ENCODE measurements at places on chromosomes 7 and 10. TPM values are rescaled to one million over a fixed set of nuclear protein-coding genes. Genes with fewer than 3 reads are reported as not detected.
A peak's percentile ranks its signal among the peaks of the same experiment; 100 is the strongest.

Gene MLXIPL
- total RNA-seq, result 0.41 TPM

GRCh38 chr7:91264046-91264923, at the start of gene FZD1:
FZD1 (plus strand) TSS chr7:91264433; CDS start chr7:91264881, 448 bp downstream.
- no peaks in the 10 kb centered on the region for H3K36me3 ChIP-seq
- peak within 1 kb of the TSS; percentile 65 for H3K27ac ChIP-seq
- no peaks in the 10 kb centered on the region for H3K27me3 ChIP-seq
- peak; percentile 98 for DNase-seq
- peak within 1 kb of the TSS; percentile 85 for H3K4me3 ChIP-seq

Gene CDNF
- 2.0 TPM for total RNA-seq

Gene VDAC2
- total RNA-seq, result 338 TPM

Gene CRHR2
- total RNA-seq, result not detected

Gene CAV2
- 161 TPM for total RNA-seq

- DNase-seq, result peak; percentile 7
- no peak overlapping the region for H3K27ac ChIP-seq
- no peaks in the 10 kb centered on the region for H3K4me1 ChIP-seq
- H3K36me3 ChIP-seq, result no peaks in the 10 kb centered on the region
Measured at GRCh38 chr10:52729271-52730104, 43.1 kb downstream of the MBL2 start.

- no peak for DNase-seq
- H3K4me1 ChIP-seq, result peaks cover 18% of the 10 kb centered on the region
- no peaks in the 10 kb centered on the region for H3K36me3 ChIP-seq
- no peaks in the 10 kb centered on the region for H3K27me3 ChIP-seq
- H3K4me3 ChIP-seq, result no peak overlapping the region
- no peak overlapping the region for H3K27ac ChIP-seq
Measured at GRCh38 chr10:44564361-44564760, 179.5 kb upstream of the CXCL12 start.

DNA sequence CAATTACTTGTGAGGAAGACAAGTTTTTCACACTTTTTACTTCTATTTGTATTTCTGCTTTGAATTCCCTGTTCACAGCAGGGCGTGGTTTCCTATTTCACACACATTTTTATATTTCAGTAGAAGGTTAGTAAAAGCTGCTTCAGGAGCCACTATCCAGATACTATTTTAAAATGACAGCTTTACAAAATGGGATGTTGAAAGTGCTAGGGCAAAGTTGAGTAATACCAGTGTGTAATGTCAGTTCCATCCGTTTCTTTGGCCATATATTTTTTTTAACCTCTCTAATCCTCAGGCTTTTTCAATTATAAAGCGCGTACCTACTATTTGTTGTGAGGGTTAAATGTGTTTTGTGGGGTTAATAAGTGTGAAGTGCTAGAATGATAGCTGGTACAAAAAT, 276.6 kb downstream of the GPR158 start:
- DNase-seq, result no peak
- no peaks in the 10 kb centered on the region for H3K36me3 ChIP-seq
- no peaks in the 10 kb centered on the region for H3K4me1 ChIP-seq
- H3K27ac ChIP-seq, result no peak overlapping the region

Gene SFTPD
- 0.22 TPM for total RNA-seq

- H3K4me1 ChIP-seq, result peaks cover 4% of the 10 kb centered on the region
- no peak for DNase-seq
- no peak overlapping the region for H3K4me3 ChIP-seq
- no peaks in the 10 kb centered on the region for H3K36me3 ChIP-seq
- H3K27me3 ChIP-seq, result no peaks in the 10 kb centered on the region
Measured at GRCh38 chr10:3060481-3060889, 6.9 kb upstream of the PFKP start.

DNA sequence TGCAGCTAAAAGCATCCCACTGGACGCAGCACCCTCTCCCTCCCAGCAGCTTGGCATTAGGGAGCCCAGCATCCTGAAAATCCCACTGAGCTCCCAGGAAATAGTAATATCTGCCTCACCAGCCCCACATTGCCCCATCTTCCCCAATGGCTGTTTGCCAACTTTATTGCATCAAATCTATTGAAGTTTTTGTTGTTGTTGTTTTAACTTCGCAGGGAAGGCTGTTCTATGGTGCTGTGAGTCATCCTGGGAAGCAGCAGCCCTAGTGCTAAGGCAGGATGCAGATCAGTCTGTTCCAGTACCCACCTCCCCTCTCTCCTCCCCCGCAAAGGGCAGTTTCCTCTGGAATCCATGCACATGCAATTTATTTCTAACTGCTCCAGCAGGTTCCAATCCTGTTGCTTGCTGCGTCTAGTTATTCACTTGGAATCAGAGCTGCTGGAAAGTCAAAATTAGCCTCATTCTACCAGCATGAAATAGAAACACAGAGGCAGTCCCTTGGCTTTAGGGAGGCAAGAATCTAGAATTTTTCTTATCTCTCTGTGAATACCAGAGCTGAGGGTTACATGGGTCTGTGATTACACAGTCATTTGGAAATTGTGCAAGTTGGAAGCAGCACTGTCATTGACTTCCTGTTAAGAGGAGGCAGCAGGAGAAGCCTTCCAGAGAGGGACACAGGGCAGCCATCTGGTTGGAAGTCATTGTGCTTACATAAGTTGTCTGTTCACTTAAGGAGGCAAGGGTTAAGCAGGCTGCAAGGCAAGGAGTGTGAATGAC, 115.9 kb upstream of the CACUL1 start:
- H3K36me3 ChIP-seq, result no peaks in the 10 kb centered on the region
- no peaks in the 10 kb centered on the region for H3K27me3 ChIP-seq
- peaks cover 16% of the 10 kb centered on the region for H3K4me1 ChIP-seq
- no peak overlapping the region for H3K4me3 ChIP-seq
- no peak overlapping the region for H3K27ac ChIP-seq

- DNase-seq, result no peak
- H3K36me3 ChIP-seq, result no peaks in the 10 kb centered on the region
- no peaks in the 10 kb centered on the region for H3K27me3 ChIP-seq
- peak overlapping the region; percentile 89 for H3K4me3 ChIP-seq
Measured at GRCh38 chr7:99504281-99504602, 220 bp upstream of the ZKSCAN5 start.

DNA sequence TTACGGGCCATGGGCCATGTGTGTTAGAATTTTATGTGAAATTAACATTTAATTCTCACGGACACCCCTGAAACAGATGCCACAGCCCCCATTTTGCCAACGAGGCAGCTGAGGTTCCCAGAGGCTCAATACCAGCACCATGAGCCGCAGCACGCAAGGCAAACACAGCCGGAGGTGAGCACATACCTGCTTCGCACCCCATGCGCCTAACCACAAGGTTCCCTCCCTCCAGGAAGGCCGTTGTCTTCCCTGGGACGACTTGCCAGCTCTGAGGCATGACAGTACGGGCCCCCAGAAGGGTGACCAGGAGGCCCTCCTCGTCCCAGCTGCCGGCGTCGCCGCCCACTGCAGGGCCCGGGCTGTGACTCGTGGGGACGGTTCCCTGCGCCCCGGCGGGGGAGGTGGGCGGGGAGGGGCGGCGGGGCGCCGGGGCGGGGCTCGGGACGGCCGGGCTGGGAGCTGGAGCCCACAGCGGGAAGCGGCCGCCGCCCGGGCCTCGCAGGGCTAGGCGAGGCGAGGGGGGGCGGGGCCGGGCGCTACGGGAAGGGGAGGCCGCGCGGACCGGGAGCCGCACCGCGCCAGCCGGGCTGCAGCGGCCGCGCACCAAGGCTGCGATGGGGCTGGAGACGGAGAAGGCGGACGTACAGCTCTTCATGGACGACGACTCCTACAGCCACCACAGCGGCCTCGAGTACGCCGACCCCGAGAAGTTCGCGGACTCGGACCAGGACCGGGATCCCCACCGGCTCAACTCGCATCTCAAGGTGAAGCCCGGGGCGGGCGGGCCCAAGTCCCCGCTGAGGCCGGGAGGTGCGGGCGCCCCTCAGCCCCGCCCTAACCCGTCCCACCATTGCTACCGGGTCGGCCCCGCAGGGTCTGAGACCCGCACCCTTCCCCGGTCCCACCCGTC, at the start of gene CAV2:
CAV2 (plus strand) TSS at position 571 of the 910 bp plus-strand sequence; CDS start at position 615, 44 bp downstream.
- no peaks in the 10 kb centered on the region for H3K27me3 ChIP-seq
- peak within 1 kb of the TSS; percentile 76 for H3K4me3 ChIP-seq
- peaks cover 16% of the 10 kb centered on the region for H3K4me1 ChIP-seq
- peaks cover 4% of the 10 kb centered on the region for H3K36me3 ChIP-seq

Gene NPFFR1
- not detected for total RNA-seq

GRCh38 chr7:47505312-47506007, 76.5 kb downstream of the TNS3 start:
- H3K4me1 ChIP-seq, result peaks cover 49% of the 10 kb centered on the region
- H3K4me3 ChIP-seq, result no peak overlapping the region
- H3K27ac ChIP-seq, result no peak overlapping the region
- no peak for DNase-seq
- H3K36me3 ChIP-seq, result no peaks in the 10 kb centered on the region

DNA sequence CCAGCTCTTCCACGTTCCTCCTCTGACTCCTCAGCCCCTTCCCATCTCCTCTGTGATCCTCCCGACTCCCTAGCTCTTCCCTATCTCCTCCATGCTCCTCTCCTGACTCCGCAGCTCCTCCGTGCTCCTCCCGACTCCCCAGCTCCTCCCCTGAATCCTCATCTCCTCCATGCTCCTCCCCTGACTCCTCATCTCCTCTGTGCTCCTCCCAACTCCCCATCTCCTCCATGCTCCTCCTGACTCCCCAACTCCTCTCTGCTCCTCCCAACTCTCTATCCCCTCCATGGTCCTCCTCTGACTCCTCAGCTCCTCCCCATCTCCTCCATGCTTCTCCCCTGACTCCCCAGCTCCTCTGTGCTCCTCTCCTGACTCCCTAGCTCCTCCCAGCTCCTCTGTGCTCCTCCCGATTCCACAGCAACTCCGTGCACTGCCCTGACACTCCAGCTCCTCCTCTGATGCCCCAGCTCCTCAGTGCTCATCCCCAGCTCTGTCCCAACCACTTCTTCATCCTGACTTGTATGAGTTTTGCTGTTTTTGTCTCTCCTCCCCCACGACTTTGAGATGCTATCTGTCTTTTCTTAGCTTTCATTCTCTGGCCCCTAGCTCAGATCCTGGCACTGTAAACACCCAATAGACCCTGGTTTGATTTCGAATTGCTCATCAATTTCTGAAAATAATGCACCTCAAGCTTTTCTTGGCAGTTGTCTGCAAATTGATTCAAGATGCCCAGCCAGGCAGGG, 38.3 kb downstream of the OAT start:
- H3K36me3 ChIP-seq, result no peaks in the 10 kb centered on the region
- DNase-seq, result no peak
- no peaks in the 10 kb centered on the region for H3K4me1 ChIP-seq

- H3K4me3 ChIP-seq, result no peak overlapping the region
- H3K36me3 ChIP-seq, result no peaks in the 10 kb centered on the region
- H3K4me1 ChIP-seq, result no peaks in the 10 kb centered on the region
- DNase-seq, result peak; percentile 13
- no peaks in the 10 kb centered on the region for H3K27me3 ChIP-seq
Measured at GRCh38 chr10:18793951-18794350, 134.7 kb downstream of the ARL5B start.

- no peaks in the 10 kb centered on the region for H3K4me1 ChIP-seq
- H3K36me3 ChIP-seq, result no peaks in the 10 kb centered on the region
- no peak overlapping the region for H3K27ac ChIP-seq
- no peaks in the 10 kb centered on the region for H3K27me3 ChIP-seq
Measured at GRCh38 chr7:83879063-83879462, 230.1 kb upstream of the SEMA3E start.

DNA sequence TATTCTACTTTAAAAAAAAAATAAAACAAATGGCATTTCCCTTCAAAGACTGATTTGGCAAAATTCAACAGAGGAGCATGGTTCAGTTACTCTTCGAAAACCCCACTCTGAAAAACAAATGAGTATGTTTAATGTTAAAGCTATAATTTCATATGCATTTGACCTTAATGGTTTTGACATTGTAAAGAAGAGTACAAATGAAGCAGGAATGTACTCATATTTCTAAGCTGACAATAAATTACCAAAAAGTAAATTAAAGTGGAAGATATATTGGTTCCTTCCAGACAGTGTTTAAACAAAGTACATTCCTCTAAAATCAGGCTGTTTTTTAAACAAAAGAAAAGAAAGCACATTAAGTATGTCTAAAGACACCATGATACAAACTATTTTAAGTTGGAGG, 16.4 kb downstream of the RGS10 start:
- no peaks in the 10 kb centered on the region for H3K27me3 ChIP-seq
- H3K36me3 ChIP-seq, result peaks cover 4% of the 10 kb centered on the region
- H3K4me3 ChIP-seq, result no peak overlapping the region
- peaks cover 12% of the 10 kb centered on the region for H3K4me1 ChIP-seq

Gene OR2A12
- not detected for total RNA-seq

DNA sequence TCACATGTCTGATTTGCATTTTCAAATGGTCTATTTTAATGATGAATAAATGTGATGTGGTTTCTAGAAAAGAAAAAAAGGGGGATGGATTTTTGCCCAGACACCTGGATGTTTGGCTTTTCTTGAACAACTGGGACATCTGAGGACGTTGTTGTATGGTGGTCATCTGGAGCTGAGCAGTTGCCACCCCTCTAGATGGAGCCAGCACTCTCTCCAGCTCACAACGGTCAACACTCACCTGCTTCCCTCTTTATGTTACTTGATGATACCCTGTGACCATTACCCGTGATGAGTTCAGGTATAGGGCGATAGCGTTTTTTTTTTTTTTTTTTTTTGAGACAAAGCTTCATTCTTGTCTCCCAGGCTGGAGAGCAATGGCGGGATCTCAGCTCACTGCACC, 30.1 kb upstream of the PAXIP1 start:
- H3K27me3 ChIP-seq, result no peaks in the 10 kb centered on the region
- H3K36me3 ChIP-seq, result no peaks in the 10 kb centered on the region
- no peaks in the 10 kb centered on the region for H3K4me1 ChIP-seq
- no peak overlapping the region for H3K27ac ChIP-seq

DNA sequence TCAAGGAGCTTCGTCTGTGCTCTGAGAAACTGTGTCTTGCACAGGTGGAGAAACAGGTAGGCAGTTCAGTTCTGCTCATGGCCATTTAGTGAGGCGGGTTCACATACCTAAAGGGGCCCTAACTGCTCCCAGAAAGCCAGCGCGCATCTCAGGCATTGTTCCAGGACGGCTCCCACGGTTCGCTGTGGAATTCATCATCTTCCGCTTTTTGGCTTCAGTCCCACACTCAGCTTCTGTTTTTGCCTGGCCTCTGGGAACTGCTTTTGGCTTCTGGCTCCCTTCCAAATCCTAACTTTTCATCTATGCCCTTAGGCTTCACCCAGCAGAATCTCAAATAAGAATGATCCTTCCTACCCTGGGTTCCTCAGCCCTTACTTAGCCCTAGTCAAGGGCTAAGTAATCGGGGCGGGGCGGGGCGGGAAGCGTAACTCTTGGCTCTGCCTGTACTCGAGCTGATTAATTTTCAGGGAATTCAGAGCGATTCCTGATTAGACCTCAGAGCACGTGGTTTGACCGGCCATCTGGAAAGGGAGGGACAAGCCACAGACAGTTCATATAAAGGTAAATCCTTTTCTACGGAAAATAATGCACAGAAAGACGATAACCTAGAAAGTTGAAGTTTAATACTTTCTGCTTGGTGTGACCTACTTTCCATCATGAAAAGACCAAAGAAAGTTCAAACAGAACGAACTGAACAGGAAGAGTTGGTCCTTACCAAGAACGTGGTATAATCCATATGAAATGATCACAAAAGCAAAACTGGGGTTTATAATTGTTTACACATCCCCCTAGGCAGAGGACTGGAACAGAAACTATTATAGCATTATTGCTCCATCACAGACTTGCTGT, 105.7 kb downstream of the ST8SIA6 start:
- peaks cover 10% of the 10 kb centered on the region for H3K4me1 ChIP-seq
- H3K27ac ChIP-seq, result peak overlapping the region; percentile 67
- no peaks in the 10 kb centered on the region for H3K27me3 ChIP-seq
- DNase-seq, result peak; percentile 90
- peak overlapping the region; percentile 41 for H3K4me3 ChIP-seq
- no peaks in the 10 kb centered on the region for H3K36me3 ChIP-seq

Measured in astrocyte (in vitro differentiated cells and primary cell).